ENCODE measurements at places on chromosomes 13 and 19. TPM values are rescaled to one million over a fixed set of nuclear protein-coding genes. Genes with fewer than 3 reads are reported as not detected.

Gene CYP2F1
- total RNA-seq, result not detected

Gene GALP
- not detected for total RNA-seq

Gene AP1M2
- not detected for total RNA-seq

Gene ZNF442
- total RNA-seq, result 0.93 TPM

Gene FDX2
- total RNA-seq, result 22.4 TPM

Gene KLK6
- not detected for total RNA-seq

Gene FAAP24
- total RNA-seq, result 5.5 TPM

Gene ZNF534
- not detected for total RNA-seq

Gene PGLYRP1
- not detected for total RNA-seq

Gene ZNF554
- total RNA-seq, result 1.8 TPM

Gene METTL21C
- total RNA-seq, result not detected

Gene SAFB2
- 83.7 TPM for total RNA-seq

Gene ACP5
- not detected for total RNA-seq

Gene SLITRK5
- total RNA-seq, result 0.04 TPM
